Muscle of arm (tissue), 14 donors: ENCODE measurements at places on chromosomes 16 and 17.

GRCh38 chr16:29745121-29745852 is 503 bp downstream of the C16orf54 start:
- DNase-seq = no peak

DNA sequence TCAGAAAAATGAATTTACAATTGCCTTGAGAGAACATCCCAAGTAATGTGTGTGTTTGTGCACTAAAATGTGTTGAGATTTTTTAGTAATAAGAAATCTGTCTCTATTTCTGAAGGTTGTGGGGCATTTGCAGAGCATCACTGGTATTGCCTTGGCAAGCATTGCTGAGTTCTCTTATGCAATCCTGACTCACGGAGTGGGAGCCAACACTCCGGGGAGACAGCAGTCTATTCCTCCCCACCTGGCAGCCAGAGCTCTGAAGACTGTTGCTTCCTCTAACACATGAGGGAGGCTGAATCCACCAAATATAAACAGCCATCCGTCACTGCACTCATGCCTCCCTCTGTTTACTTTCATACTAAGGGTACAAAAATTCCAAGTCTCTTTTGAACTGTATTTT is 10.6 kb downstream of the CNTD1 start:
- DNase-seq = no peak

- DNase-seq = no peak
Measured at GRCh38 chr17:49729069-49729468, 21.3 kb upstream of the SLC35B1 start.

DNA sequence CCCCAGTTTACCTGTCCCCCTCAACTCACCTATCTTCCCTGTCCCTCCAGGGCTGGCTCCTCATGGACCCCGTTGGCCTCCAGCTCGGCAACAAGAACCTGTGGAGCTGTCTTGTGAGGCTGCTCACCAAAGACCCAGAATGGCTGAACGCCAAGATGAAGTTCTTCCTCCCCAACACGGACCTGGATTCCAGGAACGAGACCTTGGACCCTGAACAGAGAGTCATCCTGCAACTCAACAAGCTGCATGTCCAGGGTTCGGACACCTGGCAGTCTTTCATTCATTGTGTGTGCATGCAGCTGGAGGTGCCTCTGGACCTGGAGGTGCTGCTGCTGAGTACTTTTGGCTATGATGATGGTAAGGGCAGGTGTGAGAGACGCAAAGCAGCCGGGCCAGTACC is 31.3 kb downstream of the NLRC5 start:
- DNase-seq = no peak

- DNase-seq = no peak
Measured at GRCh38 chr17:71413935-71414334, 706.9 kb upstream of the SOX9 start.

GRCh38 chr17:2397247-2398171 is 3.4 kb downstream of the MNT start:
- DNase-seq = no peak

DNA sequence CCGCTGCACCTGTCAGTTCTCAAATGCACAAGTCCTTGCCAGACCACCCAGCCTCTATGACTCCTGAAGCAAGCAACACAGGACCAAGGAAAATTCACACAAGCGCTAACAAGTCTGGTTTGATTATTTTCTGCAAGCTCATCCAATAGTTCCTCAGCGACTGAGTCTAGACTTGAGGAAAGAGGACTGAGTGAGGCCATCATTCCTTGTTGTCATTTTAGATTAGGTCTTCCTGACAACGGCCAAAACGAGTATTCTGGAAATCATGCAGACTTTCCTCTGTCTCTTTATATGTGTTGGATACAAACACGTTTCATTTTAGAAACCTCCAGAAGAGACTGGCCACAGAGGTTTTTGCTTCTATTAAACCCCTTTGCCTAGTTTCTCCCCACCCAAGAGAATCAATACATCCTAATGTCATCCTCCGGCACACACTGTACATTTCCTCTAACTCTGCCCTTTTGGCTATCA is 561 bp downstream of the CCDC47 start:
- peak; percentile 15 for DNase-seq

GRCh38 chr17:43905400-43905984 is 1.8 kb downstream of the MPP2 start:
- no peak for DNase-seq

- DNase-seq = no peak
Measured at GRCh38 chr16:57126411-57126810, 34.0 kb downstream of the CPNE2 start.

- peak; percentile 92 for DNase-seq
Measured at GRCh38 chr17:51046514-51047384, 73.9 kb downstream of the SPAG9 start.

GRCh38 chr16:58843675-58844074 is 109.6 kb upstream of the GOT2 start:
- DNase-seq = peak; percentile 43

DNA sequence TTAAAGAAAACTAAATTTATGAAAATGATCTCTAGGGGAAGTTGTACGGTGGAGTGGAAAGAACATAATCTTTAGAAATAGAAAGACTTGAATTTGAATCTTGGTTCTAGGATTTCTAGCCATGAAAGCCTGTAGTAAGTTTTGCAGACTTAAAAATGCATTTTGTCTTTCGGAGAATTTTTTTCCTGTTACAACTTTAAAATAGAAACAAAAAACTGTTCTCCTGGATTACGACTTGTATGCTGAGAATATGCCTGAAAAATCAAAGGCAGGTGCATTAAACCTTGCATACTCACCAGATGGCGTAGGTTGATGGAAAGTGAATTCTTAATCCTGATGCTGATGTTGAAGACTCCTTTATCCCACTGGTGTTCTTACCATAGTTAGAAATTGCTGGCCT is 7.5 kb upstream of the MPHOSPH6 start:
- DNase-seq = no peak

DNA sequence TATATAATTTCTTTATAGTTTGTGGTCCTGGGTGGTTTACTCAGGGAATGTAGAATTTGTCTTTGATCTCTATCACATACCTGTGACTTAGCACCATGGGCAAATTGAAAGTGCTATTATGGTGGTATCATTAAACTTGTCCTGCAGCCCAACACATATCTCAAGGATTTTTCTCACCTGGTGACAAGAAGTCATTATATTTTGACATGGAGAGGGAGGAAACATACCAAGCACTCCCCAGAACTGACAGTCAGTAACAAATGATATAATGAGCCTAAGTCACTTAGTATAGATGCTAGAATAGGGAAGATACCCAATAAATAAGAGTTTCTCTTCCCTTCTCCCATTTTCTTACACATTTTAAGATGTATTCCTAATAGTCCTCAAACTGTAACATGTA is 805.5 kb upstream of the KIF2B start:
- DNase-seq = no peak

DNA sequence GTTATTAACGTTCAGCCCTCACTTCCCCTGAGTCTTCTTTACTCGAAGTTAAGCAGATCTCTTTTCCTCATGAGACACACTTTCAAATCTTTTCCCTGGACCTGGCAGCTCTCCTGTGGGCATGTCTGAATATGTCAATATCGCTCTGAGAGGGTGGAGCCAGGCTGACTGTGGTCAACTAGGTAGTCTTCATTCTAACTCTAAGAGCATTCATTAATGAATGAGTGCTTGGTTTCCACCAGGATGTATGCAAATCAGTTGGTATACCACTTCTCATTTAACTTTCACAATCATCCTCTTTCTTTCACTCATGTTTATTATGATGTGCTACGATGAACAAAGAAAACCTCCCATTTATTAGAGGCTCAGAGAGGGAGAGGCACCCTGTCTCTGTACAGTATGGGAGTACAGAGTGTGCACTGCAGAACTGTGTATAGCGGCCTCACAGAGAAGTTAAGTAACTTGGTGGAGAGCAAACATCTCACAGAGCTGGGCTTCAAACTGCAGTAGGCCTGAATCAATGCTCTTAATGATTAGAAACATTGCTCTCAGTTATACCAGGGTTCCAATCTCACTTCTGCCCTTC is 39.9 kb downstream of the OTOA start:
- no peak for DNase-seq

GRCh38 chr17:13046361-13046760 is 28.5 kb upstream of the ELAC2 start:
- no peak for DNase-seq

DNA sequence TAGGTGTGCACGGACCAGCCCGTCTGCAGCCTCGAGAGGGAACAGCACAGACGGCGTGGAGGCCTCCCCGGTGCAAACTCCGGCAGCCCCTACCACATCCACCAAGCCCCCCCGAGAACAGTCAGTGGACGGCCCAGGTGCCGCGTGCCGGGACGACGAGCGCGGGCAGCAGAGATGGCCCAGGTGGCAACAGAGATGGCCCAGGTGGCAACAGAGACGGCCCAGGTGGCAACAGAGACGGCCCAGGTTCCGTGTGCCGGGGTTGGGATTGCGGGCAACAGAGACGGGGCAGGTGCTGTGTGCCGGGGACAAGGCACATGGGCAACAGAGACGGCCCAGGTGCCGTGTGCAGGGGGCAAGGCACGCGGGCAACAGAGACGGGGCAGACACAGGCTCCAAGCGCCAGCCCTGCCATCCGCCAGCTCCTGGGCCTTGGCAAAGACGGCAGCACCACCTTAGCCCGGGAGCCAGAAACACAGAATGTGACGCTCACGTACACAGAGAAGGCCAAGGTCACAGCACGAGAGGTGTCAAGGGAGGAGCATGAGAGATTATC is 31.1 kb downstream of the RPH3AL start:
- no peak for DNase-seq

- DNase-seq = no peak
Measured at GRCh38 chr17:81706757-81707624, 3.8 kb downstream of the MRPL12 start.

- no peak for DNase-seq
Measured at GRCh38 chr17:49776551-49777300, 11.8 kb upstream of the KAT7 start.

GRCh38 chr16:88772871-88773811 is 11.9 kb downstream of the PIEZO1 start:
- peak; percentile 58 for DNase-seq

DNA sequence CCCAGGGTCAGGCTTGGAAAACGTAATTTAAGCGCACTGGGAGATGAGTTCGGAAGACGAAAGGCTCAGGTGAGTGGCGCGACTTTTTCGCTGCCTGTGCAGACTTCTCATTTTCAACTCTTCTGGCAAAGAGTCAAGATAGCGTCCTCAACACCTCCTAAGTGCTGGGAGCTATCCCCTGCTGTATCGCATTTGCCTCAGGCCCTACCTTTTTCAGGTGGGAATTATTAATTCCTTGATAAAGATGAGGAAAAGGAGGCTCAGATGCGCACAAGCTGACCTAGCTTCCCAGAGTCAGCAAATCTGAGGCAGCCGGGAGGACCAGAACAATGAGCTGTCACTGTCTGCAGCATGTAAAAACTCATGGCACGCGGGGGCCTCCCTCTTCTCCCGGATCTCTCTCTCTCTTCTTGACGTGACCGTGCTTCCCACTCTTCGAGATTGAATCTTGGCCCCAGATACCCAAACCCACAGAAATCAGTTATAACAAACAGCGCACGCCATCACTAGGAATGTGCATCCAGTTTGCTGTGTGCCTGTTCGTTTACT is 512 bp upstream of the ADAMTS18 start:
- DNase-seq = no peak

DNA sequence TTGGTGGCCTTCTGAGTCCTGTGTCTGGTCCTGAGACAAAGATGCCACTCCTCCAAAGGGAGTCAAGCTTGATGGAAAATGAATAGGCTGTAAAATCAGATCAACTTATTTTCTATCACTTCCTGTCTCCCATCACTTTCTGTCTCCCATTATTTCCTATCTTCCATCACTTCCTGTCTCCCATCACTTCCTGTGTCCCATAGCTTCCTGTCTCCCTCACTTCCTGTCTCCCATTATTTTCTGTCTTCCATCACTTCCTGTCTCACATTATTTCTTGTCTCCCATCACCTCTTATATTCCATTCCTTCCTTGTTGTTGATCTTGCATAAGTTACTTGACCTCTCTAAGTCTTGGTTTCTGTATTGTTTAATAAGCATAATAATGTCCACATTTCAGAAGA is 418.5 kb upstream of the EEF2KMT start:
- DNase-seq = no peak

DNA sequence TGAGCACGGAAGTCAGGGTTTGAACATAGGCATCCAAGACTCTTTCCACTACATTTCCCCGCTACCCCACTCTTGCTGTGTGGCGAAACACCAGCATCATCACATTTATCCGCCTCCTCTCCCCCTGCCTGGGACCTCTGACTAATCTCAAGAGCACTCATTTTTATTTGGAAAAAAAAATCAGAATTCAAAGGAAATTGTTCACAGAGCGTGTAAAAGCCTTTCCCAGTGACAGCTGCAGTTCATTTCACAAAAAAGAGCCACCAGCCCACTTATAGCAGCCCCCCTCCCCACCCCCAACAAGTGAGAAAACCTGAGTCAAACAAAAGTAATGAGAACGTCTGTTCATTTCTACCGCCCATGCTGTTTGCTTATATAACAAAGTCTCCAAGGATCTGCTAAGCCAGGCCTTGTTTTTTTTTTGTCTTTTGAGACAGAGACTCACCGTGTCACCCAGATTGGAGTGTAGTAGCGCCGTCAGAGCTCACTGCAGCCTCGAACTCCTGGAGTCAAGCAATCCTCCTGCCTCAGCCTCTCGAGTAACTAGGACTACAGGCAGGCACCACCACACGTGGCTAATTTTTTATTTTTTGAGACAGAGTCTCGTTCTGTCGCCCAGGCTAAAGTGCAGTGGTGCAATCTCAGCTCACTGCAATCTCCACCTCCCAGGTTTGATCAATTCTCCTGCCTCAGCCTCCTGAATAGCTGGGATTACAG is 48.3 kb upstream of the HAPSTR1 start:
- DNase-seq = no peak

- DNase-seq = no peak
Measured at GRCh38 chr17:1197379-1197778, 17.6 kb upstream of the ABR start.

DNA sequence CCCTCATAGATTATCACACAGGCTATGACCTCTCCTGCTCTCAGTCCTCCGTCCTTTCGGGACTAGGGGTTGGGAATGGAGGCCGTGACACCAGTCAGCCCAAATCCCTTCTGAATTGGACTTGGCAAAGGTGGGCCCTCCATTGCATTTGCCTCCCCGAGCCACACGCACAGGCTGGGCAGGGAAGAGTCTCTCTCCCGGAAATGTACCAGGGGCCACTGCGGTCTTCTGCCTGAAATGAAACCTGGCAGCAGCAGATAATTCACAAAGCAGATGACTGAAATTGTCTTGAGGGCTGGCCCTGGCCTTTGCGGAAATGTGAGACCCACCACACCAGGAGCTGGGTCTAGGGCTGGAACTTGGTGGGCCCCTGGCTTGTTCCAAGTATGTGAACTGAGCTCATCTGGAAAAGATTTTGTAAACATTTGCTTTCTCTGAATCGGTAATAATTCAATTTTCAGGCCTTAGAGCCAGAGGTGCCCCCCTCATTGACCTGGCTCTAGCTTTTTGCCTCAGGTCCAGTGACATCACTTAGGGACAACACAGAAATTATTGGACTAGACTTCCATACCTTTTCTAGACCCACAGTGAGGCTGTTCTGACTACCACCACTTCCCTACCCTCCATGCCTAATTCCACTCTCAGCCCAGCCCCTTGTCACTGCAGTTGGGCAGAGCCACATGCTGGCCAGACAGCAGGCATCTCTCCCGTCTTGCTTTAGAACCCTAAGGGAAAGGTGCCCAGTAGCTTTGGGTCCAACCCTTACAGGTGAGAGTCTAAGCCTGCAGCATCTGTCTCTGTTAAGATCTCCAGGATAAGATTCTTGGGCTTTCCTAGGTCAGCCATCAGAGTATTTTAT is 75.2 kb downstream of the CCDC182 start:
- no peak for DNase-seq

GRCh38 chr17:7468290-7468689 is 11.1 kb downstream of the ZBTB4 start:
- no peak for DNase-seq
